ENCODE measurements at places on chromosomes 6 and 20.

DNA sequence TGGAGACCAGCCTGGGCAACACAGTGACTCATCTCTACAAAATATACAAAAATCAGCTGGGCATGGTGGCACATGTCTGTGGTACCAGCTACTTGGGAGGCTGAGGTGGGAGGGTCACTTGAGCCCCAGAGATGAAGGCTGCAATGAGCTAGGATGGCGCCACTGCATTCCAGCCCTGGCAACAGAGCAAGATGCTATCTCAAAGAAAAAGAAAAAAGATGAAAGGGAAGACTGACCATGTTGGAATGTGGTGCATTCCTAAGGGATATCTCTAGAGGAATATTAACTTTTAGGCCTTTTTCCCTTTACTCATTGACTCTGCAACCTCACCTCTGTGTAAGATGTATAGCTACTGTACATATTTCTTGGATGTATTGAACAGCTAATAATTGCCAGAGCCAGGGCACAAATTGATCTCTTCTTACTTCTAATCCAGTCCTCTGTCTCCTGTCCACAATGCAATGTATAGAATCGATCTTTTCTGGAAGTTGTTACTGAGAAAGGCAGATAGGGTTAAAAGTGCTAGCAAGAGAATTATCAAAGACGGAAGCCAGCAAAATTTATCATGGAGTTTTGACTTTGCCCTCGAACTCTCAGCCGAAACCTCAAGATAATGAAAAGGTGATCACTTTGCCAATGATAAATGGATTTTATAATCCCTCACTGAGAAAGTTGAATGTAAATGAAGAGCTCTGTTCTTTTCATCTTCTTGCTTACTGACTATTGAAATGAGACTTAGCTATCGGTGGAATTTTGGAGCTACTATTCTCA lies 46.3 kb downstream of the GCNT2 start:
- DNase-seq, result no peak

DNA sequence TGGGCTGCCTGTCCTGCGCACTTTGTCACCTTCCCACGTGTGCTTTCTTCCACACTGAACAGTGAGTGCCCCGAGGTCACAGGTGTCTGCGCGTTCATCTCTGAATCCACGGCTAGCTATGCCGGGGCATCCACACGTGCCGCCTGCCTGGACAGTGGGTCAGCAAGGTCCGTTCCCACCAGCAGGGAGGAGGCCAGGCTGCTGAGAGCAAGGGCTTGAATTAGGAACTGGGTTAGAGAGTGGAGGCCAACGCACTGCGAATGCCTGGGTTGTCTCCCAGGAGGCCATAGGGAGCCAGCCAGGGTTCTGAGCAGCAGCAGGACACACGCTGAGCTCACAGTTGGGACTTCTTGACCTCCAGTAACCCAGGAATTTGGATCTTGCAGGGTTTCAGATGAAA lies 248.1 kb downstream of the TAF4 start:
- no peak for DNase-seq

DNA sequence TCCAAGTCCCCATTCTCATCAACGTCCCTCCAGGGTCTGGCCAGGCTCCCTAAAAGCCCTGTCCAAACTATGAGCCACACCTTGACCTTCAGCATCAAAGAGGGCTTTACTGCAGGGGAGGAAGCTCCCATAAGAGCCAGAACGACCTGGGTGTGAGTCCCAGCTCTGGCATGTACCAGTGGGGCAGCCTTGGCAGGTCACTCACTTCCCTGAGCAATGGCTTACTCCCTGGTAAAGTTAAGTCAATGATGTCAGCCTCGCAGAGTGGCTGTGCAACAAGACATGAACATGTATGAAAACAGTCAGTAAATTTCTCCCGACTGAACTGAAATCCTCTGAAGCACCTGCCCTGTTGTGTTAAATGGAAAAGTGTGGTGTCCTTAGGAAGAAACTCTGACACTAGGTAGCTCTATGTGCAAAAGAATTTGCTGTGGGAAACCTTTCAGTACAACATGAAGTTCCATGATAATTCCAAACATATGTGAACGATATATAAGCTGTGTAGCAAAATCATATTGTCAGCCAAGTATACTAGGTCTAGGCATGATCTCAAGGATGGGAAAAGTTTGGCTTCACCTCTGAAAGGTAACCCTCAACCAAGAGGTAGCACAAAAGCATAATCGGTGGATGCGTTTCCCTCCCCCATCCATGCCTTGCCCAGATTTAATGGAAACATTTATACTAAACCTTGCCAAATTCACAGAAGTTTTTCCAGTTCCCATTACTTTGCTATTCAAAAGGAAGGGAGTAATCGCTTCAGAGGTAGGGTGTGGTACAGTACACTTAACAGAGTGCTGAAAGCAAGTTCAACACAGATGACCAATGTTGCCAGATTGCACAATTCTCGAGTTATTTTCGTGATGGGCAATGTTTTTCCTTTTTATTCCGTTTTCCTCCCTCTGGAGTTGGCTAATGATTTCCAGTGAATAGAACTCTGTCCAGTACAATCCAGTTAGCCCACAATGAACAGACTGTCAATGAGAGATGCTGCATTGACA lies 49.0 kb upstream of the RANBP9 start:
- DNase-seq, result no peak

DNA sequence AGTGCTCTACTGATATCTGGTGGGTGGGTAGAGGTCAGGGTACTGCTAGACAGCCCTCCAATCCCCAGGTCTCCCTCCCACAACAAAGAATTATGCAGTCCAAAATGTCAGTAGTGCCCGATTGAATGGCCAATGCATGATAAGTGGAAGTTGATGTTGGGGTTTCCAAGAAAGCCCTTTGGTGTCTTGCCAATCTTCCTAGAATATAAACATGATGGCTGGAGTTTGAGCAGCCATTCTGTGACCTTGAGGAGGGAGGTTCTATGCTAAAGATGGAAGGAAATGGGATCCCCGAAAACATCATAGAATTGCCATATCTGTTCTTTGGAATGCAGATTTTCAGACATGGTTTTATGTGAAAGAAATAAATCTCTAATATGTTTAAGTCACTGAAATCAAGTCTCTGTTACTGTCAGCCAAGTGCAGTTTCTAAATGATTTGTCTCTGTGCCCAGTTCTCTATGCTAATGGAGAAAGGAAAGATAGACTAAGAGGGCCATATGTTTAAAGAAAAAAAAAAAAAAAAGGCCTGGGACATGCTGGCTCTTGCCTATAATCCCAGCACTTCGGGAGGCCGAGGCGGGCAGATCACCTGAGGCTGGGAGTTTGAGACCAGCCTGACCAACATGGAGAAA lies 32.8 kb upstream of the PTPN1 start:
- no peak for DNase-seq

GRCh38 chr20:17334932-17335331 lies 108.1 kb downstream of the PCSK2 start:
- no peak for DNase-seq

Measured in HCEC 1CT (cell line).